ENCODE measurements at places on chromosomes 5 and 9.

DNA sequence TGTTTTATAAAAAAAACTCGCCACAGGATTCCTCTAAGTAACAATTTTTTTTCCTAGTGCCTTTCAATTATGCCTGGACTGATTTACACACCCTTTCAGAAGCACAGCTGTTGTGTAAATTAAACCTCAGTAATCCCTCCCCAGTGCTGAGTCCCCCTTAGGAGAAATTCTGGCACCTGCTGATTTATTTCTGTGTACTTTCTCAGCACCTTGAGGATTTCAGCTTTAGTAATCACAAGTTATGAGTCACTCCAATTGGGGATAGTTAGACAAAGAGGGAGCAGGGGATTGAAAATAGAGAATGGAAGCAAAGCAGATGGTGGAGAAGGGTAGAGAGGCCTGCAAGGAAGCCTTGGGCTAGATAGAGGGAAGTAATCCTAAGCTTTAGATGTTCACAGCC, 171.7 kb downstream of the TTLL11 start:
- DNase-seq = no peak

DNA sequence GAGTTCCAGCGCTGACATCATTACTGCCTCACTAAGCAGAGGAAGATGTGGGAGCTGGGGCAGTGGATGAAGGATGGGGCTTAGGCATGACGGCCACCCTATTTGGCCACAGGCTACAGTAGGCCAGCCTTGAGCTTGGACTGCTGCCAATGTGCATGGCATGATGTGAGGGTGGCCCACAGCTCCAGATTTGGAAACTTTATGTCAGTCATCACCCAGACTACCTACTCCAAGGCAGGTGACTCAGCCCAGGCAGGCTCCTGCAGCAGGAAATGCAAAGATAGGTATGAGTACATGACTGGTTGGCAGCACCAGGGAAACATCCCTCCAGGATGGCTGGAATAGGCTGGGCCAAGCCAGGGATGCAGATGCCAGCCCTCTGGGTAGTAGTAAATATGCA, 303.6 kb downstream of the SPOCK1 start:
- DNase-seq = no peak

DNA sequence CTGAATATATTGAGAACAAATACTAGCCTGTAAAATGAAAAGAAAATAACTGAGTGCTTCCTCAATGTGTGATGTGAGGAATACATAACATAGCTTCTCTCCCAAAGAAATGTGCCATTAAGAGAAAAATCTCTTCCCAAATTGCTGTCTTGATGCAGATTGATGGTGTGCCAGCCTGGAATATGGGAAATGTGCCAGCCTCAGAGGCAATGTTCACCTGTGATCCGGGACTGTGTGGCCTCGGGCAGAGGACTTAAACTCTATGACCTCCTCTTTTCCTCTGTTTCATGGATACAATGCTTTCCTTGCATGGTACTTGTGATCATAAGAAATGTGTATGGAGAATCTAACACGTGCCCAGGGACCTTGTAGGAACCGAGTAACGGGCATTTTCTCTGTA, 370.9 kb downstream of the DIRAS2 start:
- no peak for DNase-seq

DNA sequence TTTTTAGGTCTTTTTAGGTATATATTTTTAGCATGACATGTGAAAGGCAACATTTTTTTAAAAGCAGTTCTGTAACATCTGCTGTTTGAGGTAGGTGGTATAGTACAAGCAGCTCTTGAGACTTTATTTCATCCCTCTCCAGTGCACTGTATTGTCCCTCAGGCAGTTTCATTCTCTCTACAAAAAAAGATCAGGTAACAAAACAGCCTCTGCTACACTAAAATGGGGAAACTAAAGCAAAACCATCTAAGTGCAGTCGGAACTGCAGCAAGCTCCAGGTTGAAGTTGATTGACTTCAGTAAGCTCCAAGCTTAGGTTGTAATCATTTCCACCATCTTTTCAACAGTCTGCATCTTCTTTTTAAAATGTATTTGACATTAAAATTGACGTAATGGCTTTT, 195.6 kb downstream of the DEPDC1B start:
- no peak for DNase-seq

- DNase-seq = no peak
Observed at GRCh38 chr5:174708476-174709207, 15.7 kb upstream of the MSX2 start.

DNA sequence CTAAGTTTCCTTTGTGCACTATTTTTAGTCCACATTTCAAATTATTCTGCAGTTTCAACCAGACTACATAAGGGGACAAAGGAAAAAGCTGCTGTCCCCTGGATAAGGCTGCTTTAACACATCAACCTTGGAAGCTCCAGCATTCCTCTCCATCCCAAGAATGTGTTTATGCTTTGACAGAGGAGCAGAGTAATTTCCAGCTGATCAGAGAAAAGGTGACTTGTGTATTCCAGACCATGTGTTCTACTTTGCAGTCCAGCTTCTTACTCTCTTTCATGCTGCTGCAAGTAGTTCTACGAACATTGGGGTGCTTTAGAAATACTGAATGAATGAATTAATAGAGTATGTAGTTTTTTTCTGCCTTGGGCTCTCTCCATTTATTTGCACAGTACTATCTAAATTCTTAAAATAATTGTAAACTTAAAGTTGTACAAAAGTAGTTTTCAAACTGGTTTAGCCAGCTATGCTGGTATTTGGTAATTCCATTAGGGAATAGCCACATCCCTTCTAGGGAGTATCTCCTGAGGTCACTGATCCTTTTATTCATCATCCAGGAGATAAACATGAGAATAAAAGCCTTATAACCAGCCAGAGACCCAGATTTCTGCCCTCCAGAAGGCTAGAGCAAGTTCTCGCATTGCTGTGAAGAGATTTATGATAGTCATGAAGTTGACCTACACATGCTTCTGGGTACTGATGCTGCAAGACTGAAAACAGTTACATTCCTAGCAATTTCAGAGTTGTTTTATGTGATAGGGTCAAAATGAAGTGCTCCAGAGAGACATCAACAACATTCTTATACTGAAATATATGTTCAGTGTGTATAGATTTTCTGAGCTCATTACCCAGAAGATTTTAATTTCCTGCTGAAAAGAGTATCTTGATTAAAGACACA, 215.2 kb downstream of the COMMD10 start:
- no peak for DNase-seq

DNA sequence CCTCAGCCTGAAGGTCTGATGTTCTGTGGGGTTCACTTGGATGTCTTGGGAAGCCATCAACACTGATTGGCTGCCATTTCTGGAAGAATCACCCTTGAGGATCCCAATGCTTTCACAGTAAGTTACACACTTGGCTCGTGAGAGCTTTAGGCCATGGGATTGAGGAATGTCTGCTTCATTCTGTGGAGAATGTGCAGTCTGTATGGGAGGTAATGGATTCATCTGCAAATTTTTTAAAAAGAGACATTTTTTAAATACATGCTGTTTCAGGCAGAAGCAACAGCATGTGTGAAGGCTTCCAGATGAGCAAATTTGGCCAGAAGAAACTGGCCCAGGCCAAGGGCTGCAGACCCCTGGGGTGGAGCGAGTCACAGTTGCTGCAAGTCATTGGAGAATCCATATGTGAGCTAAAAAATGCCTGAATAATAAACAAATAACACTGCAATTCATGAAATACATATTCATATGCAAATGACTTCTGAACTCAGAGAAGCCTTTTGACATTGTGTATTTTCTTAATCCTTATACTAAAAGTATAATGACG, 146.3 kb upstream of the RASEF start:
- no peak for DNase-seq

- no peak for DNase-seq
Observed at GRCh38 chr9:93531374-93531773, 45.0 kb upstream of the PHF2 start.

DNA sequence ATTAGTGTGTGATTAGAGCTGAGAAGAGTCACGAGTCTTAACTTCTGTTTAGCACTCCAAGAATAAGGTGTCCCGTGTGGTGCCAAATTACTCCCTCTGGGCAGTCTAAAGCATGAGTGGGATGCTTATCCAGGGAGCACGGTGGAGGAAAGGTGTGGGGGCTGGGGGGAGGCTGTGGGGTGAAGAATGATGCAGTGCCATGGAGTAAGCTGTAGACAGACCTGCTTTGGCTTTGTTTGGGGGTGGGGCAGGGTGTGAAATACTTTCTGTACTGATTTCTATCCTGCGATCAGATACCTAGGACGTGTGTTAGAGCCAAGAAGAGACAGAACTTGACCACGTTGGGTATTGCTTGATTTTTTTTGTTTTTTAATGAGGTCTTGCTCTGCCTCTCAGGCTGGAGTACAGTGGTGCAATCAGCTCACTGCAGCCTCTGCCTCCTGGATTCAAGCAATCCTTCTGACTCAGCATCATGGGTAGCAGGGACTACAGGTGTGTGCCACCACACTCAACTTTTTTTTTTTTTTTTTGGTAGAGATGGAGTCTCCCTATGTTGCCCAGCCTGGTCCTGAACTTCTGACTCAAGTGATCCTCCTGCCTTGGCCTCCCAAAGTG, 232.8 kb downstream of the MAN2A1 start:
- DNase-seq = no peak

GRCh38 chr5:41871852-41872251, 1.6 kb upstream of the OXCT1 start:
- DNase-seq = no peak

DNA sequence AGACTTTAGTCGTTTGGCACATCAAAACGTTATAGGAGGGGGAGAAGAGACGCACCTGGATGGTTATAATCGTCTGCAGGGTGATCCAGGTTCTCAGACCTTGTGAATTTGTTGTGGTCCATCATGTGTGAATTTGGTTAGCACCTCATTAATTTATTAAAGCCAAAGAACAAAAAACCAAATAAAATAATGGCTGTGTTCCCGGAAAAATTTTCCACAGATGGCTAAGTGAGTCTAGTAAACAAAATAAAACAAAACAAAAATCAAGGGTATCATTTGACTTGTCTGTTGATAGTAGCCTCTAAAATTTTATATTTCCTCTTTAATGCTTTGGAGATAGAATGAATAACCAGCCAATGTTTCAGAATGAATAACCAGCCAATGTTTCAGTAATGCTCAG, 119.7 kb downstream of the ACTBL2 start:
- DNase-seq = no peak

DNA sequence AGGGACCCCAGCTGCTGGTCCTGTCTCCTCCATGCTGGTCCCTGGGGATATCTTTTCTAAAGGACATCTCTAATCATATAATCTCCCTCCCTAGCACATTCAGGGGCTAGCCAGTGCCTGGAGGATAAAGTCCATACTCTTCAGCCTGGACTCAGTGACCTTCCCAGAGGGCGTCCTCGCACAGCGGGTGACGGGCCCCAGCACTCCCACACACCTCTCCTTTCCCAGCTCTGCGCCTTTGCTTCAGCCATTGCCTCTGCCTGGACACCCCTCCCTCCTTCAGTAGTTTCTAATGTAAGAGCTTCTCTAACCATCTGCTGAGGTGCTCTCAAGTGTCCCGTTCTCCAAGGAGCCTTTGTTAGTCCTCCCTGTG, 15.2 kb upstream of the TNIP1 start:
- no peak for DNase-seq
